Mammary epithelial cell (primary cell): ENCODE measurements at places on chromosomes 1 and 21. TPM values are rescaled to one million over a fixed set of nuclear protein-coding genes. Genes with fewer than 3 reads are reported as not detected.

GRCh38 chr1:74684301-74684700, 10.7 kb upstream of the ERICH3 start:
- DNase-seq, result no peak

DNA sequence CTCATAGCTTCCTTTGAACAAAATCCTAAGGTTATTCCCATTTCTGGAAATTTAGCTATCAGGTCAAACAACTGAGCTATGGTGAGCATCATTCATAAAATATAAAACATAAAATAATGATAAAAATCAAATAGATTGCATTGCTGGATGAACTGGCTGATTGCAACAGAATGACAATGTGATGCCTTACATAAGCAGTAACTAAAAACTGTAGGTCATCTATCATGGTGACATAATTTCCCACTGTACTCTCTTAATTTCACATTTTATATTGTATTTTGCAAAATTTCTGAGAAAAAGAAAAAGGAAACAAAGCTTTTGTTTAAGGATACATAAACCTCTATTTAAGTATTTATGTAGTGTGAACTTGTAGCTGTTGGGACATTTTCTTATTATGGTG, 4.6 kb downstream of the PTGER3 start:
- DNase-seq, result no peak

GRCh38 chr1:60809204-60809980, 273.0 kb upstream of the NFIA start:
- no peak for DNase-seq

- DNase-seq, result peak; percentile 67
Measured at GRCh38 chr1:98340511-98340910, 321.0 kb upstream of the SNX7 start.

DNA sequence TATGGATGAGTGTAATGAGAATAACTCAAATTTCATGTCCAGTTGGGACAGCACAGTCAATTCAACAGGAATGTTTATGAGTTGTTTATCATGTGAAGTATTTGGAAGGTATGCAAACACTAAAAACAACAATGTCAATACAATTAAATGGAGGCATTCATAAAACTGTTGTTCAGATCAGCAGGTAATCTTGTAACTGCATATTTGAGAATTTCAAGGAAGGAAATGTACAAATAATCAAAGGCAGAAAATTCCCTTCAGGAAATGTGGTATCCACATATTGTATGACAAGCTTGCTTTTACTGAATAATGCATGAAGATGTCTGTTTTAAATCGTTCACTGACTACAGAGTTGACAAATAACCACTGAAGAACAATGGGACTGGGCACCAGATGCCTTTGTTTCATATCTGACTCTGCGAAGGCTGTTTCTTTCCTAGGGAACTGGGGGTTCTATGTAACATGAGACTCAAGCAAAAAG, 198.3 kb downstream of the LTN1 start:
- DNase-seq, result no peak

- peak; percentile 75 for DNase-seq
Measured at GRCh38 chr1:207077470-207078377, 10.9 kb upstream of the C4BPB start.

DNA sequence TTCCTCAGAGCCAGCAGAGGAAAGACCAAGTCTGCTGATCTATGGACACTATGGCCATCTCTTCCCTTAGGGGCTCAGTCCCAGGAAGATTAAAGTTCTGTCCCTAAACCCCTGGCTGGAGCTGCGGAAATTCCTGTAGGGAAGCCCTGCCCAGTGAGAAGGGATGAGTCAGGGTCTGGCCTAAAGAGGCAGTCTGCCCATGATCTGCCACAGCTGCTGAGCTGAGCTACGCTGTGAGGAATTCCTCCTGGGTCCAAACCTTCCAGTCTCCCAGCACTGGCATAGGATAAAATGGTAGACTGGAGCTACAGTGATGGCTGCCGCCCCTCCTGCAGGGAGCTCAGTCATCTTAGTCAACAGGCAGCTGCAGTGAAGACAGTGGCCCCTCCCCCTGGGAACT, 213.7 kb downstream of the BRINP2 start:
- peak; percentile 55 for DNase-seq

GRCh38 chr1:112034277-112034676, 44.8 kb upstream of the KCND3 start:
- peak; percentile 24 for DNase-seq

- DNase-seq, result no peak
Measured at GRCh38 chr1:4851385-4852065, 197.1 kb downstream of the AJAP1 start.

DNA sequence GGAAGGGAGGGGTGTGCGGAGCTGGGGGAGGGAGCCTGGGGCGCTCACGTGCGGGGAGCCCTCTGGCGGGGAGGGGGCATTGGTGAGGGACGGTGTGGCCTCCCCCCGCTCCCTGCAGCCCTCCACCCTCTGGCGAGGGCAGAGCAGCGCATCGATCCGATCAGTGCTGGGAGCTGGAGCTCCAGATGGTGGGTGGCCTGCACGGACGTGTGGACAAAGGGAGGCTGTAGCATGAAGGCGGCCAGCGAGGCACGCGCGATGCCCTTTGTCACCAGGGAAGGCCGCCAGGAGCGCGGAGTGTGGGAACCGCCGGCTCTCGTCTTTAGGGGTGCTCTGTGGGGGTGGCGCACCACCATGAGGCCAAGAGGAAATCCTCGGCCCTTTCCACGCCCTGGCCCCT, 5.4 kb upstream of the HES5 start:
- no peak for DNase-seq

- no peak for DNase-seq
Measured at GRCh38 chr1:40879482-40880175, 17.5 kb upstream of the CITED4 start.

DNA sequence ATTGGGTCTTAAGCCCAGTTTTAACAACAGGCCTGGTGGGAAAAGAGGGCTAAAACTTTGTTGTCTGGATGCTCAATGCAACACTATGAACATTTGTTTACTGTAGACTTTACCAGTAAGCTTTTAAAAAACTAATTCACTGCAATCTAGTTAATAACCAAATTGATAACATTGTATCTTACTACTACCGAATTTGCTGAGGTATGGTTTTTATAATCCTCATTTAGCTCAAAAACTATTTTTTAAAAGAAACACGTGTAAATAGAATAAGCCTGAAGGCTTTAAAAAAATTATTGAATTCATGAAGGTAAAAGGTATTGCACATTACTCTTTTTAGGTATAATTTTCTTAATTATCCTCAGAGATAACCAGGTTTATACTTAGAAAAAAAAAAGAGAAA, 500.6 kb downstream of the RWDD3 start:
- DNase-seq, result no peak

- no peak for DNase-seq
Measured at GRCh38 chr1:245995474-245995873, 511.6 kb downstream of the SMYD3 start.

OR6N1 gene
- polyA plus RNA-seq, result not detected

CD5L gene
- not detected for polyA plus RNA-seq
